Lower lobe of right lung (tissue), 2 donors: ENCODE measurements at places on chromosomes 4 and X. TPM values are rescaled to one million over a fixed set of nuclear protein-coding genes. Genes with fewer than 3 reads are reported as not detected.

- no peak for DNase-seq
- no peak overlapping the region for H3K27ac ChIP-seq
- H3K36me3 ChIP-seq = no peaks in the 10 kb centered on the region
- H3K4me1 ChIP-seq = no peaks in the 10 kb centered on the region
These were observed 16.4 kb downstream of the PLP1 start for GRCh38 chrX:103792916-103793544.

DNA sequence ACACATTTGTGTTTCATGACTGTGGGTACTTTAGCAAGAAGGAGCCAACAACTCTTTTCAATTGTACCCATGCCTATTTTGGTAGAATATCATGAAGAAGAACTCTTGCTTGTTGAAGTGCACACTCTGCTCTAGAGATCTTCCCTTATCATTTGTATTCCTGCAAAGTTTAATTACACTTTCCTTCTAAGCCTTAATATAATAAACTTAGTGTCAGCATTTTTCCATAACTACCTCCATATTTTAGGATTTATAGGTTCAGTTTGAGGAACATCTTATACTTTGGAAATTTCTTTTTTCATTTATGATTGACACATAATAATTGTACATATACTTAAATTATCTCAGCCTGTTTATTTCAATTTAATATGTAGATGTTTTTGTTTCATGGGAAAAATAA lies 19.1 kb downstream of the FAM47B start:
- no peaks in the 10 kb centered on the region for H3K27me3 ChIP-seq
- H3K4me1 ChIP-seq = no peaks in the 10 kb centered on the region
- no peak overlapping the region for H3K4me3 ChIP-seq
- no peak for DNase-seq

- no peaks in the 10 kb centered on the region for H3K4me1 ChIP-seq
- no peak overlapping the region for H3K27ac ChIP-seq
- no peaks in the 10 kb centered on the region for H3K27me3 ChIP-seq
- no peaks in the 10 kb centered on the region for H3K36me3 ChIP-seq
These were observed 80.2 kb upstream of the SORBS2 start for GRCh38 chr4:185892165-185892564.

MAOA gene
- total RNA-seq = 159 TPM
